Smooth muscle cell of the brain vasculature (primary cell): ENCODE measurements at places on chromosomes 13 and 19.
A peak's percentile ranks its signal among the peaks of the same experiment; 100 is the strongest.

DNA sequence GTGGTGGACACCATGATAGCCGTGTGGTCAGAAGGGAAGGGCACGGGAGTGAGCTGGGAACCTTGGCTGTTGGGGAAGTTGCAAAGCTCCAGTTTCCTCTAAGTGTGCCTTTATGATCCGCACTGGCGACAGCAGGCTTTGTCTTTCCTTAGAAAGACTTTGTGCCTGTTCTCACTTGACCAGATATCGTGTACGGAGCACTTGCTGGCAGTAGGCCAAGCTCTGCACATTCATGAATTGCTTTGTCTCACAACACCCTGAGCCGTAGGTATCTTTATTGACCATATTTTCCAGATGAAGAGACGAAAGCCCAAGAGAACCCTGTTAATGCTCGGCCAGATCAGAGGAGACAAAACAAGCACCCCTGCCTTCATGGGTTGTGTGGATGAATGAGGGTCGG lies 15.1 kb downstream of the CUL4A start:
- no peak for DNase-seq

DNA sequence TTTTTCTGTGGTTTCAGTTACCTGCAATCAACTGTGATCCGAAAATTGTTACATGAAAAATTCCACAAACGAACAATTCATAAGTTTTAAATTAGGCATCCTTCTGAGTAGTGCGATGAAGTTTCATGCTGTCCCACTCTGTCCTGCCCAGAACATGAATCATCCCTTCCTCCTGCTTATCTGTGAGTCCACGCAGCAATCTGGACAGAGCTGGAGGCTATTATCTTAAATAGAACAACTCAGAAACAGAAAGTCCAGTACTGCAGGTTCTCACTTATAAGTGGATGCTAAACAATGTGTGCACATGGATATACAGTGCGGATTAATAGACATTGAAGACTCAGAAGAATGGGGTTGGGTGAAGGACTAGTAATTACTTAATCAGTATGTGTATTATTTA lies 583.7 kb upstream of the SPRY2 start:
- no peak for DNase-seq

DNA sequence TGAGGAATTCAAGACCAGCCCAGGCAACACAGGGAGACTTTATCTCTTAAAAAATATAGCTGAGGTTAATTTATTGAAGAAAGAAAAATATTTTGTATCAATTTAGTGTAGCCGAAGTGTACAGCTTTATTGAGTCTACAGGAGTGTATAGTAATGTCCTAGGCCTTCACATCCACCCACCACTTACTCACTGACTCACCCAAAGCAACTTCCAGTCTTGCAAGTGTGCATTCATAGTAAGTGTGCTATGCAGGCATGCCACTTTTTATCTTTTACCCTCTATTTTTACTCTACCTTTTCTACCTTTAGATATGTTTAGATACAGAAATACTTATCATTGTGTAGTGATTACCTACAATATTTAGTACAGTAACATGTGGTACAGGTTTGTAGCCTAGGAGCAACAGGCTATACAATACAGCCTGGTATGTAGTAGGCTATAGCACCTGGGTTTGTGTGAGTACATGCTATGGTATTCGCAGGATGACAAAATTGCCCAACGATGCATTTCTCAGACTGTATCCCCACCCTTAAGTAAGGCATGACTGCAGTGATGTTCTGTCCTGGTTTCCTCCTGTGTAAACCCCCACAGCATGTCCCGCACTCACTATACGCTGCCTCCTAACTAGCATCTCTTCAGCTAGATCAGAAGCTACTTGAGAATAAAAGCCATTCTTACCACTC lies 15.3 kb upstream of the ATP12A start:
- no peak for DNase-seq

DNA sequence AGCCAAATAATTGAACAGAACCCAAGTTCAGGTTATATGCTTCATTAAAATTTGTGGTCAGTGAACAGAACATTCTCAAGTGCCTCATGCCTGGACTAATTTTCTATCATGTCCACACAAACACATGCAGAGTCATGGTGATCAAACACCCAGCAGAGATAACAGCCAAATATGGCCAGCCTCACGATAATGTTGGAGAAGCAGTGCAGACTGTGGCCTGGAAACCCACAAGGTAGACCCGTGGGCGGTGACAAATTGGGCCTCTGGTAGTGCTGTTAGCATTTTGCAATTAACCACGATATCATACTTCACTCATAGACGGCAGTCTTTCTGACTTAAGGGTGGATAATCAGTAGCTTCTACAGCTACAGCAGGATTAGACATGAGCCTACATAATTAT lies 35.0 kb upstream of the VWA8 start:
- DNase-seq = no peak

GRCh38 chr13:109567315-109567714 lies 219.1 kb downstream of the IRS2 start:
- DNase-seq = no peak

GRCh38 chr13:108741930-108742329 lies 112.5 kb downstream of the MYO16 start:
- DNase-seq = no peak

DNA sequence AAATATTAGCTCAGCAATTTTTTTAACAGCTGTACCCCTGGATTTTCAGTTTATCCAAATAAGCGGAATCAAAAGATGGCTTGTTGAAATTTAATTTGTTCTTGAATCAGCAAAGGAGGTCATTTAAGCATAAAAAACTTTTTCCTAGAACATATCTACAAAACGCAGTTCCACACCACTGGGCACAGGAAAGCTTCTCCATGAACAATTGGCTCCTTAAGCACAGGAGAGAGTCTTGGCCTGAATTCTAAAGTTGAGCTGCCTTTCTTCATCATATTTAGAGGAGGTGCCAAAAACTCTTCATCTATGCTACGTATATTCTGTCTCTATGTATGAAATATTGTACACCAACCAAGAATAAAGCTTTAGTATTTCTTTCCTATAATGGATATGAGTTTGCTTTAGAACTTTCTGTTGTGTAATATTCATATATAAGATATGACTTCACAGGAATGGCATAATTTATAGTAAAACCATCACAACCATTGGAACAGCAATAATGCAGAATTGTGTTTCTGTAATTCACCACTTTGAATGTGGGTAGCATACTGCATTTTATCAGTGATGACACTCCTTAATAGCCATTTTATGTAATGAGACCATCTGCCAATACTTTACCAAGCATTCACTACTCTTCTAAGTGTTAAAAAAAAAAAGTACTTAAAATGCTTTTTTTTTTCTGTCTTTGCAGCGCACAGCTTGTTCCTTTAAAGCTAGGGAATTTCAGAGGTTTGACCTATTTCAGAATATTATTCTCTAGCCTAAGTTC lies 263.7 kb downstream of the SLITRK6 start:
- no peak for DNase-seq

DNA sequence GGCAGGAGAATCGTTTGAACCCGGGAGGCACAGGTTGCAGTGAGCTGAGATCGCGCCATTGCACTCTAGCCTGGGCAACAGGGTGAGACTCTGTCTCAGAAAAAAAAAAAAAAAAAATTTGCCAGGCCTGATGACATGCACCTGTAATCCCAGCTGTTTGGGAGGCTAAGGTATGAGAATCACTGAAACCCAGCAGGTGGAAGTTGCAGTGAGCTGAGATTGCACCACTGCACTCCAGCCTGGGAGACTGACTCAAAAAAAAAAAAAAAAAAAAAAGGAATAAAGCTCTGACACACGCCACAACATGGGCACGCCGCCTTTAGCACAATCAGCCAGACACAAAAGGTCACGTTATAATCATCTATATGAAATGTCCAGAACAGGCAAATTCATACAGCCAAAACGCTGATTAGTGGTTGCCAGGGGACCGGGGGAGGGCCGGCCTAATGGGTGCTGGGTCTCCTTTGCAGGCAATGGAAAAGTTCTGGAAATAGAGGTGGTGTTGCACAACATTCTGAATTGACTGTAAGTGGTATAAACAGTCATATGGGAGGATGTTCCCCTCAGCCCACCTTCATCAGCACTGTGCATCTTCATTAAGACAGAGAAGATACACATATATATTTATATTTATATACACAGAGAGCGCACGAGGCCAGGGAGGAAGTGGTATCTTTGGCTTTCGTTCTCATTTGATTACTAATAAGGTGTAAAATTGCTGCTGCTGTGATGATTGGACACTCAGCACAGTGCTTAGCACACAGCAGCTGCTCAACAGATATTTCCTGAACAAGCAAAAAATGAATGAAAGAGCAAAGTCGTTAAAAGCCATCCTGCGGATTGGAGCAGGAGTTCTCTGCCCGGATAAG lies 3.8 kb downstream of the HSPBP1 start:
- DNase-seq = no peak

DNA sequence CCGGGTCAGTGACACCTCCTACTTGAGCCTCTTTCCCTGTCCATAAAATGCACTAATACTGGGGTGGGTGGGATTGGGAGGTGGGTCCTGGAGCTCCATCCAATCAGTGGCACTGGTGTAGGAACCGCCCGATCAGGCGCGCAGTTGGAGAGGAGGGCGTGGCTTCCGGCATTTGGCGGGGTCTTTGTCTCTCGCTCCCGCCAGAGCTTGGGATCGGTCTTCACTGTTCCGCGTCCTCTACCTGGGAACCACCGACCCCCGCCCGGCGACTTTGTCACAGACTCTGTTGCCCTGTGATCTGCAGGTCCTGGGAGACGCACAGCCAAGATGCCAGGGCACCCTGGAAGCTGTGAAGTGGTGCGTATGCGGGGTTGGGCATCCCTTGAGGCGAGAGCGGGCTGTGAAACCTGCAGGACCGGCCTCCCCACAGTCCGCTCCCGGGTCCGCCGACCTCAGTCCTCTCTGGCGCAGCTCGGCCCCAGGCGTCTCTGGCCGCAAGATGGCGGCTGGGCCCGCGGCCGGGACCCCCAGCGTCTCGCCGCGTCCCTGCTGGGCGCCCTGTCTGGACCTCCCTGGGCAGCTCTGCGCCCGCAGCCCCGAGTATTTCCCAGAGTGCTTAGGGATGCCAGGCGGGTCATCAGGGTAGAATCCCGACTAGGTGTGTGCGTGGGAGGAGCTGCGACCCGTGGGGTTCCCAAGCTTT lies 41.6 kb upstream of the ZNF730 start:
- DNase-seq = peak; percentile 43

DNA sequence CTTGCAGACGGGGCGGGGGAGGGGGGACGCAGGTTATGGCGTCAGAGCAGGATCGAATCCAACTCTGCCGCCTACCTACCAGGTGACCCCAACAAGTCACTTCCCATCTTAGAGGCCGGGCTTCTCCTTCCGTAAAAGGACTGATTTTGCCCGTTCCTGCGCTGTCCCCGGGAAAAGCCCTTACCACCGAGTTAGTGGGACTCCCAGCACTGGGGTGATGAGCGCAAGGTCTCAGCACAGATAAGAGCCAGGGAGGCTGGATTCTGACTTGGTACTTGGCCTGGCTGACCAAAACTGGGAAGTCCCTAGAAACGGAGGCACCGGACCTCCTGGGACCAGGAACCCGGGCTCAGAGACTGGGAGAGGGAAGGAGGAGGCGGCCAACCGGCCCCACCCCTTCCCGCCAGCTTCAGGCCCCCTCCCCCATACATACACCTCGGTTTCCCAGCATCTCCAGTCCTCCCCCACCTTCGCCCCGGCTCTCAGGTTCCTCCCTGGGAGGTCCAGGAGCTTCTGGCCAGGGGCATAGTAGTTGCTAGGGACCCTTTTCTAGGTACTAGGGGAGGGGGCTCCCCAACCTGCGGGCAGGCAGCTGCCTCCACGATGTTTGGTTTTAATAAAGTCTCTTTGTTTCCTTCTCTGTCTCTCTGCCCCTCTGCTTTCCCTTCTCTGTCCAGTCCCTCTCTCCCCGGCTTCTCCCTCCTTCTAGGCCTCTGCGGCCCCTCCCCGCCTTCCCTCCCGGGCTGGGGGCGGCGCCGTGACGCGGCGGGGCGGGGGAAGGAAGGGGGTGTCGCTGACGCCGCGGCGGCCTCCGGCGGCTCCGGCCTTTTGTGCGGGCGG lies at the start of gene GRAMD1A:
TSS of gene GRAMD1A (plus strand) at position 826 of the 840 bp plus-strand sequence. CDS start 156 bp downstream, outside the sequence.
- DNase-seq = peak; percentile 61

- DNase-seq = peak; percentile 39
These were observed 94.9 kb upstream of the MCF2L start for GRCh38 chr13:112873851-112874750.

GRCh38 chr13:113000575-113000974 lies 31.6 kb downstream of the MCF2L start:
- no peak for DNase-seq

DNA sequence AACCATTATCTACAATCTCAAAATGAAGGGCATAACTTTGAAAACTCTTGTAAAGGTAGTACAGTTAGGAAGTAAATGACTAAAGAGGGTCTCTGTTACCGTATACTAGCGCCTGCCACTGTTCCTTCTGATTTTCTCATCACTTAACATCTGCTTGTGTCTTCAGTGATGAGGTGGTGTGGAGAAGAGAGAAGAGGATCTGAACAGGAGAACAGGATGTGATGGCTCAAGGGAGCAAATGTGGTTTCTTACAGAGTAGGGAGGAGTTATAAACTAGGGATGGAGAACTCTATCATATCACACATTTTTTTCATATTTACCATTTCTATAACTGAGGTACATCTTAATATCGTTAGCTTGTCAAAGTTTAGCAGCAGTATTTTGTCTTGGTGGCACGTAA lies 1.1 kb downstream of the KCTD4 start:
- no peak for DNase-seq

DNA sequence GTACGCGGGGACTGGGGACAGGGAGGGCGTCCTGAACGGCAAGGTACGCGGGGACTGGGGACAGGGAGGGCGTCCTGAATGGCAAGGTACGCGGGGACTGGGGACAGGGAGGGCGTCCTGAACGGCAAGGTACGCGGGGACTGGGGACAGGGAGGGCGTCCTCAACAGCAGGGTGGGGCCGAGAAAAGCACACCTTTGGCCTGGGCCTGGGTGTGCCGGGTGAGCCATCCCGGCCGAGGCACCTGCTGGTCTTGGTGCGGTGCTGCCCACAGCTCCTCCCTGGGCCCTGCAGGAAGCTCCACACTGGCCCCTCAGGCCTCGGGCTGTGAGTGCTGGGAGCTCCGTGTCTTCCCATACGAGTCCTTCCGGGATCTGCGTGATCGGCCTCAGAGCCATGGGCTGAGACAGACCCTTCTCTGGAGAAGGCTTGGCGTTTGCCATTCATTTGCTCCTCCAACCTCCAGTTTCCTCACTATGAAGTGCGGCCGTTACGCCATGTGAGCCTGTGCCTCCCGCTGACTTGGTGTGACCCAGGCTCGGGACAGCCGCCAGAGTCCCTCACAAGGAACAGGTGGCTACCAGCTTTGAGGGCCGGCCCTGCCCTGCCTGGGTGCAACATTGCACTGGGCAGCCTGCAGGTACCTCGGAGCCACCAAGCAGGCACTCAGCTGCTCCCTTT lies 7.8 kb upstream of the ZNF554 start:
- DNase-seq = no peak

DNA sequence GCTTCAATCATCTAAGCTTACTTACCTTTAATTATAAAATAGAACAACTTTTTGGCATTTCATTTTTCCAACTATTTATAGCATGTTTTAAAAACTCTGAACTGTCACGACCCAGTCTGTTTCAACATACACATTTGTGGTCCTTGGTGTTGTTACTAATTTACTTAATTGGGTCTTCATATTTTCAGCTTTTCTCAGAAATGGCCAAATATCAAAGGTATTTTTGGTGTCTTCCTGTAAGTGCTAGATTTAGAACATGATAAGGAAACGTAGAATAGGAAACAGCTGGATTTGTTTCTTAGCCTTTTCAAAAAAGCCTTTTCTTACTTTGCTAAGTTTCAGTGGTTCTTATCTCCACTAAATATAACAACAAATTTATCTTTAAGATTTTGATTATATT lies 11.4 kb downstream of the LPAR6 start:
- no peak for DNase-seq
